NCI-H510A treated with DMSO at 0.1 percent for 48 hours (cell line): ENCODE measurements at places on chromosomes 4 and X.

DNA sequence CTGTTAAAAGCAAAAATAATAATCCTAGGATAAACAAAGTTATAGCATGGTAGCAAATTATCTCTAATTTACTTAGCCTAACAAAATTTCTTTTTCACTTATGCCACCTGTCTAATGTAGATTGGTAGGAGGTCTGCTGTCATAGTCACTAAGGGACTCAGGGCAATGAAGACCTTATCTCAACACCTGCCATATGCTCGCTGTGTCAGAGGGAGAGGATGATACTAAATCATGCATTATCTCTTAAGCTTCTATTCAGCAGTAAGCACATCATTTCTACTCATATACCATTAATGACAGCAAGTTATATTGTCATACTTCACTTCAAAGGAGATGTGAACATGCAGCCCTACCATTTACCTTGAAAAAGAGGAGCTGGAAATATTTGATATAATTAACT lies 44.1 kb downstream of the AFM start:
- no peak for DNase-seq

DNA sequence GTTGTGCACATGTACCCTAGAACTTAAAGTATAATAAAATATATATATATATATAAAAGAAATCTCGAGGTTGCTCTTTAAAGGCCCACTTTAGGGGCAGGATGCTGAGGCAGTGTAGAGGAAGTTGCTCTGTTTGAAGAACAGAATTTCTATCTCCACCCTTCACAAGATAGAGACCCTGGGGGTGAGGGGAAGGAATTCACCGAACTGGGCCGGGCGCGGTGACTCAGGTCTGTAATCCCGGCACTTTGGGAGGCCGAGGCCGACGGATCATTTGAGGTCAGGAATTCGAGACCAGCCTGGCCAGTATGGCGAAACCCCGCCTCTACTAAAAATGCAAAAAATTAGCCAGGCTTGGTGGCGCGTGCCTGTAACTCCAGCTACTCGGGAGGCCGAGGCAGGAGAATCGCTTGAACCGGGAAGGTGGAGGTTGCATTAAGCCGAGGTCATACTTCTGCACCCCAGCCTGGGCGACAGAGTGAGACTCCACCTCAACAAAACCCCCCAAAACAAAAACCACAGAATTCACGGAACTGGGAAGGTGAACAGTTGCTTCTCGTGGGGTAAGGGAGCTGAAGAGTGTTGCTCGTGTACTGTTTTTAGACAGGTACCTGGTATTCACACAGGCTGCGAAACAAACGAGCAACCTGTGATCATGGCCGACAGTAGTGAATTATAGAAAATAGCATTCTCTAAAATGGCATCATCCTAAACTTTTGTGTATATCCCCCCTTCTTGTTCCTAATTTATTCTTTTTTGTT lies 6.2 kb downstream of the PLAC8 start:
- no peak for DNase-seq

GRCh38 chr4:20612313-20612712 lies 87.9 kb upstream of the PACRGL start:
- DNase-seq = no peak

GRCh38 chr4:139522457-139522856 lies 33.6 kb downstream of the SETD7 start:
- DNase-seq = no peak

DNA sequence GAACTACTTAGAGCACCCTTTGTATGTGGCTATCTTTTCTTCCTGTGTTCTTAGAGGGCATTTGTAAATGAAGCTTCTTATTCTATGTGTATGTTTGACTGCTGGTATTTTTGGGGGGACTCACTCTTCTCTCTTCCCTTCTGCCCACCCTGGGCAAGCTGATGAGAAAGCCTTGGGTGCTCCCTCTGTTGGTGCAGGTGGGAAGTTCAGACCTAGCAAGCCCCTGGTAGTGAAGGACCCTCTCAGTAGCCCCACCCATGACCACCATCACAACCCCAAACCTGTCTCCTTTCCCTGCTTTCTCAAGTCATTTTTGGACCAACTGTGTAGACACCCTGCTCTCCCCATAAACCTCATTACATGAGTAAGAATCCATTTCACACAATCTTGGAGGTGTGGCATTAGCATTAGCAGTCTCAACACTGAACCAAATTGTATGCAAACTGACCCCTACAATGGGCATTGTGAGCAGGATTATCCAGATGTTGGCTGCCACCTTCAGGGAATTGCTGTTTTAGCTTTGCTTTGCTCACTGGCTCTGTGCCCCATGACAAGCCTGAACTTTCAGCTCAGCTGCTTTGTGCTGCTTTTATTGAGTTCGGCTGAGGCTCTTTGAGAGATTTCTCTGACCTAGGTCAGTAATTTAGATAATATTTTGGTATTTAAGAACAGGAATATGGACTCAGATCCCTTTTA lies 27.9 kb downstream of the TRIM61 start:
- no peak for DNase-seq

GRCh38 chr4:7070729-7071511 lies 3.1 kb upstream of the GRPEL1 start:
- DNase-seq = peak; percentile 72

GRCh38 chr4:139461022-139461628 lies 7.2 kb downstream of the RAB33B start:
- DNase-seq = no peak

- no peak for DNase-seq
These were observed 147.2 kb downstream of the SPCS3 start for GRCh38 chr4:176467001-176467400.

GRCh38 chrX:13357925-13358324 lies 38.1 kb upstream of the ATXN3L start:
- DNase-seq = peak; percentile 21

GRCh38 chr4:30744957-30745640 lies 24.9 kb downstream of the PCDH7 start:
- no peak for DNase-seq

- peak; percentile 25 for DNase-seq
These were observed at the start of gene CHRDL1 for GRCh38 chrX:110795645-110796406. Gene CHRDL1 (minus strand): TSS chrX:110795817. CDS start chrX:110792181, 3,636 bp downstream.

DNA sequence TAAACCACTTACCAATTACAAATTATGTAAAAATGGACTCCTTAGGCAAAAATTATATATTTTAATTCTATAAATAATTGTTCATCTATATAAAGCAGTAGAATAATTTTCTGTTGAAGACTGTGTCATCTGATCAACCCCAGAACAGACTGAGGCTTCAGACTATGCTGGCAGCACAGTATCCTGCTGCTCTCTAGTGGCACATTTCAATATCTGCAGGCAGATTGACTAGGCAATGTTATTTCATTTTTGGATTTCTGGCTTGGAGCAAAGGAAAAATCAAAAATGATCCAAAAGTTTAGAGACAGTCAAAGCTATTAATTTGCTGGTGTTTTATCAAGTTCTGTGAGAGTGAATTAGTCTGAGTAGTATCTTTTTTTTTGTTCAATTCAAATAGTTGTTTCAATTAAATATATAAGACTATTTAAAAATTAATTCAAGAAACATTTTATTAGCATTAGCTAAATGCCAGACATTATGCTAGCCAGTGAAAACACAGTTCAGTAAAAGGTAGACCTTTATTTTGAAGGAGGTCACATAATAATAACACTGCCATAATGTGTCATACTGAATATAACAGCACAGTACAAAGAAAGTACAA lies 21.3 kb upstream of the SULT1E1 start:
- peak; percentile 64 for DNase-seq

GRCh38 chr4:80024335-80024734 lies 48.7 kb downstream of the ANTXR2 start:
- DNase-seq = no peak

GRCh38 chr4:104750008-104750407 lies 255.3 kb upstream of the CXXC4 start:
- no peak for DNase-seq

- no peak for DNase-seq
These were observed 26.0 kb downstream of the STAP1 start for GRCh38 chr4:67584496-67584895.

GRCh38 chr4:142581881-142582280 lies 264.2 kb downstream of the INPP4B start:
- DNase-seq = no peak

DNA sequence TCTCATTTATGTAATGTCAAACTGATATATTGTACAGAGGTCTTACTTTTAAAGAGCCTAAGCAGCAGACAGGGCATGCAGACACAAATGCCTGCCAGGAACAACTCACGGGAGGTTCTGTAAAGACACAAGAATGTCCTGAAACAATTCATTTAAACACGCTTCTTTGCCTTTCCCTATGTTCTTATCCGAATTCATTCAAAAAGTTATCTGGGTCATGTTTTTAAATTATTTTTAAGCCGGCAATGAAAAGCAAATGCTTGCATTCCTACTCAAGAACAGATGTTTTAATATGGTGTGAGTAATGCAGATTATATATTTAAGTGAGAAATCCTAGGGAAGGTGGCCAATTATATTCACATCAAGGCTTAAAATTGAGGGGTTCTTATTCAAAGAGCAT lies 192.6 kb downstream of the PDGFC start:
- no peak for DNase-seq

DNA sequence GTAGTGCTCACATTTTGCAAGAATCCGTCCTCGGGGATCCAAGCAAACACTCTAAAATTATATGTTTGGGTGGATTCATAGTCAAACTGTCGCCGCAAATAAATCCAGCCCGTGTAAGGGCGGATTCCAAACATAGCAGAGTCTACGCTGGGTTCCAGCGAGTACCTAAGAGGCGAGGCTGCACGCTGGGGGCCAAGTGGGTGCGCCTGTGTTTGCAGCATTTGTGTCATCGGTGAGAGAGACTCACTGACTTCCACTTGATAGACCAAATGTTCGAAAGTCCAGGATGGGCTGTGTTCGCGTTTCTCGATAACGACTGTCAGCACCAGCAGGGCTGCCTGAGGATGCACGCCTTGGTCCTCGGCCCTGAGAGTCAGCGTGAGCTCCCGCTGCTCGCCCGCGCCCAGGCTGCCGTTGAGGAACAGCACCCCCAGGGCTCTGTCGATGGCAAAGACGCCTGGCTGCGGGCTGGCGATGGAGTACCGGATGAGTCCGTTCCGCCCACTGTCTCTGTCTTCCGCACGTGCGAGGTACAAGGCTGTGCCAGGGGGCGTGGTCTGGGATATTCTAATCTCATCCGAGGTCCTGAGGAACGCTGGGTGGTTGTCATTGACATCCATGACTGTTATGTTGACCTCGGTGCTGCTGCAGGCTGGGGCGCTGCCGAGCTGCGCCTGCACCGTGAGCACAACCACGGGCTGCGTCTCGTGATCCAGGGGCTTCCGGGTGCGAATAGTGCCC lies 158.7 kb downstream of the DCHS2 start:
- peak; percentile 45 for DNase-seq

DNA sequence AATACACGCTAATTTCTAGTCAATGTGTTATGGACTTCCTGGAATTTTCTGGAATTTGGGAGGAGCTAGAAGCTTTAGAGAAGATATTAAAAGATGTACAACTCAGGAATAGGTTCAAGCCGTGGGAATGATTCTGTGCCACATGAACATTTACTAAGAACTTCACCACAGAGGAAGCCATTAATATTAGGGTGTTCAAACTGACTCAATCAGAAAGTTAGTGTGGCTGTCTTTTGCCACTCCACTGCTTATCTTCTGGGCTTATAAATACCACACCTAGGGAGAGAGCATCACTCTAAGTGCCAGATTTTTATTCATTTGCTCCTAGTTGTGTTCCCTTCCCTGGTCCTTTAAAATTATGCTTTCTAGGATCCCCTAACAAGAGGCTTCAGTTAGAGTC lies 409.8 kb downstream of the KCTD8 start:
- no peak for DNase-seq

GRCh38 chr4:142566777-142567176 lies 279.3 kb downstream of the INPP4B start:
- DNase-seq = no peak

DNA sequence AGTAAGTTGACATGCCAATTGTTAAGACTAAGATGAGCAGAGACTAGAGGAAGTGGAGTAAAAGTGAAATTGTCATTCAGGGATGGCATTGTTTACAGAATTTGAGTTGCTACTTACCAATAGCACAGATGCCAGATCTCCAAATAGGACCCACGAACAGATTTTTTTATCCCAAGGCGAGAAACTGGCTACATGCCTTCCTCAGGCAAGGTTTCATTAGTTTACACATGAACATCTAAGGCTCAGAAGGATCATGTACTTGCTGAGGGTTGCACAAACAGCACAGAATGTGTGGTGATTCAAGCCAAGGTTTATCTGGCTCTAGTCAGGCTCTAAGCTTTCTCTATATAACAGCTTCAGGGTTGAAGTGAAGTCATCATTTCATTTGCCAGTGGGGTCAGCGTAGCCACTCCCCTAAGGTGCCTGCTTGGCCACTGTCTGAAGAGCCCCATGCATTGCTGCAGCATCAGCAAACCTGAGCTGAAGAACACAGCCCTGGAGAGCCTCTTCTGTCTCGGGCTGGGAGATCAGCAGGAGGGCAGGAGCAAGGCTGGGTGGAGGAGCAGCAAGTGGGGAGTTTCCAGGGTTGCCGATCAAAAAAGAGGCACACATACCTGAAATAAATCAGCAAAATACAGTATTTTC lies 193.0 kb upstream of the LCORL start:
- peak; percentile 21 for DNase-seq
